ENCODE measurements at places on chromosomes 11 and 22. TPM values are rescaled to one million over a fixed set of nuclear protein-coding genes. Genes with fewer than 3 reads are reported as not detected.

Gene OR56A1
- not detected for total RNA-seq

- H3K4me1 ChIP-seq, result no peaks in the 10 kb centered on the region
- no peak for DNase-seq
- H3K27ac ChIP-seq, result no peak overlapping the region
- peaks cover 20% of the 10 kb centered on the region for H3K27me3 ChIP-seq
Measured at GRCh38 chr11:9104580-9104979, 13.2 kb upstream of the SCUBE2 start.

Gene KIRREL3
- total RNA-seq, result not detected

Gene NAP1L4
- 287 TPM for total RNA-seq

Gene B4GALNT4
- total RNA-seq, result 0.52 TPM

Gene CATSPERZ
- total RNA-seq, result not detected

Gene SAMM50
- total RNA-seq, result 50.7 TPM

Gene HOATZ
- total RNA-seq, result 0.37 TPM

DNA sequence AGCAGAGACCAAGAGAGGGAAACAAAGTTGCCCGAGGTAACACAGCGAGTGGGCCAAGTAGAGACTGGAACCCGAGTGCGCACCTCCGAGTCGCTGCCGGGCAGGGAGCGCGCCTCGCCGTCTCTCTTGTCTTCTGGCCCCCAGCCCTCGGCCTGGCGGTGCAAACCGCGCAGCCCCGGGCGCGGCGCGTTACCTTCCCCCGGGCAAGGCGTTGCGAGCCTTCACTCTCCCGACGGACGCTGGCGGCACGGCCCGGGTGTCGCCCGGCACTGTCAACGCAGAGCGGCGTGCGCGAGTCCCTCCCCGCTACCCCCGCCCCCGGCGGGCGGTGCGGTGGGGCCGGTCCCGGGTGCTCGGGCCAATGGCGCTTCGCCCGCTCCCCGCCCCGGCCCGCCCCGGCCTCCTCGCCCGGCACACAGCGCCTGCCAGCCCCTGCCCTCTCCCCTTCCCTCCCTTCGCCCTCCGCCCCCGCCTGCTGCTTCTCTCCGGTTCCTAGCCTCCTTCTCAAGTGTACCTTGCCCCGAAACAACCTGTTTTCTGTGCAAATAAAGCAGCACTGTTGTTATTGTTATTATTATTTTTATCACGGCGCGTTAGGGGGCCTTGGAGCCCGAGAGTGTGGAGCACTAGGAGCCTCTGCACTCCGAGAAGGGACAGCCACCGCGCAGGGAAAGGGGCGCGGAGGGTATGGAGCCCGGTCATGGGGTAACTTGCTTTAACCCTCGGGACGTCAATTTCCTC is at the start of gene SYTL2:
TSS of gene SYTL2 (minus strand) at position 271 of the 741 bp plus-strand sequence. CDS start 53,416 bp downstream, outside the sequence.
- H3K27ac ChIP-seq, result peak within 1 kb of the TSS; percentile 78
- H3K27me3 ChIP-seq, result peaks cover 20% of the 10 kb centered on the region
- no peaks in the 10 kb centered on the region for H3K36me3 ChIP-seq
- peak within 1 kb of the TSS; percentile 87 for H3K4me3 ChIP-seq

Gene KDM4D
- 0.90 TPM for total RNA-seq

DNA sequence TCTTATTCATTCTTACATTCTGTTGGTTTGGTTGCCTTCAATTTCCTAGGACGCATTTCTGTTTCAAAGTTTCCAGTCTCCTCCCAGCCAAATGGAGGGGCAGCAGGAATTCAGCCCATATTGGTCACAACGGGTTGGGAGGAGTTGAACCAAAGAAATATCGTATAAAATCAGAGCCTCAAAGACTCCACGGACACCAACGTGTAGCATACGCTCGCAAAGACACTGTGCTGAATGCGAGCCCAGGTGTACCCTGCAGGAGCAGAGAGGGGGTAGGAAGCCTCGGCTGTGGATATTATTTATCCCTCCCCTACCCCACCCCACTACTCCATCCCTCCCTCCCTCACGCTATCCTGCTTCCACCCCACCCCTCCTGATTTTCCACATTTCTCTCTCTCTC is 15.5 kb upstream of the CCND1 start:
- no peak for DNase-seq
- no peaks in the 10 kb centered on the region for H3K4me1 ChIP-seq
- peaks cover 21% of the 10 kb centered on the region for H3K27me3 ChIP-seq
- no peak overlapping the region for H3K4me3 ChIP-seq

DNA sequence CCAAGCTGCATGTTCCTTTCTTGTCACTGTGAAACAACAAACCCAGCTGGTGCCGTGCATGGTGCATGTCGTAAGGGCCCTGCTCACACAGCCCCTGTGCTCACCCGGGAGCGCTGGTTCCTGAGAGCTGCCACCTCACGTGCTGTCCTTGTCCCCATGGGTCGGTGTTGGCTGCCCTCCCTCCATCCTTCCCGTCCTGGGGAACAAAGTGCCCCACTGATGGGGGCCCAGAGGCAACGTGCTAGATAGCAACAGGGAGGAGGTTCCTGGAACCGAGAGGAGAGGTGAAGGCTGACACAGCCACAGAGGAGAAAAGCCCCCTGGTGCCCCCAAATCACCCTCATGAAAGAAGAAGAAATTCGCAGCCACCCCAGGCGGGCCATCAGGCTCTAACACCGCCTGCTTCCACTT is 56.6 kb upstream of the SLC22A12 start:
- H3K27me3 ChIP-seq, result peaks cover 13% of the 10 kb centered on the region
- H3K4me3 ChIP-seq, result no peak overlapping the region
- H3K4me1 ChIP-seq, result peaks cover 2% of the 10 kb centered on the region
- H3K27ac ChIP-seq, result no peak overlapping the region

GRCh38 chr11:128503245-128503991 is 83.9 kb downstream of the ETS1 start:
- peak overlapping the region; percentile 96 for H3K27ac ChIP-seq
- H3K27me3 ChIP-seq, result no peaks in the 10 kb centered on the region
- no peak for DNase-seq

DNA sequence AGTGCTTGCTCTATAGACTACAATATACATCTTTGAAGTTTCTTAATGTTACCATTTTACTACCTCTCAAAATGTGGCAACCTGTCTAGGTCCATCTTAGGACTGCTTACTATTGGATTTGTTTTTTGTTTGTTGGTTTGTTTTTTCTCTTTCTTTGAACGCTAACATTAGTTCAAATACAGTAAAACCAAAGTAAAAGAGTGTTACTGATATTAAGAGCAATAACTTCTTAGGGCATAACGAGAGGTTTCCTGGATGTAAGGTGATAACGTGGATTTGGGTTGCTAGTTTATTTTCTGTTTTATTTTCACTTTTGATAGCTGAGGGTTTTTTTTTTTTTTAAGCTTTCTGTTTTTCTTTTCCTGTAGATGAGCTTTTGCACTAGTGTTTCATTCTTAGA is 43.6 kb downstream of the TMEM135 start:
- peak overlapping the region; percentile 90 for H3K27ac ChIP-seq
- DNase-seq, result no peak
- peak overlapping the region; percentile 77 for H3K4me3 ChIP-seq
- peaks cover 33% of the 10 kb centered on the region for H3K36me3 ChIP-seq

DNA sequence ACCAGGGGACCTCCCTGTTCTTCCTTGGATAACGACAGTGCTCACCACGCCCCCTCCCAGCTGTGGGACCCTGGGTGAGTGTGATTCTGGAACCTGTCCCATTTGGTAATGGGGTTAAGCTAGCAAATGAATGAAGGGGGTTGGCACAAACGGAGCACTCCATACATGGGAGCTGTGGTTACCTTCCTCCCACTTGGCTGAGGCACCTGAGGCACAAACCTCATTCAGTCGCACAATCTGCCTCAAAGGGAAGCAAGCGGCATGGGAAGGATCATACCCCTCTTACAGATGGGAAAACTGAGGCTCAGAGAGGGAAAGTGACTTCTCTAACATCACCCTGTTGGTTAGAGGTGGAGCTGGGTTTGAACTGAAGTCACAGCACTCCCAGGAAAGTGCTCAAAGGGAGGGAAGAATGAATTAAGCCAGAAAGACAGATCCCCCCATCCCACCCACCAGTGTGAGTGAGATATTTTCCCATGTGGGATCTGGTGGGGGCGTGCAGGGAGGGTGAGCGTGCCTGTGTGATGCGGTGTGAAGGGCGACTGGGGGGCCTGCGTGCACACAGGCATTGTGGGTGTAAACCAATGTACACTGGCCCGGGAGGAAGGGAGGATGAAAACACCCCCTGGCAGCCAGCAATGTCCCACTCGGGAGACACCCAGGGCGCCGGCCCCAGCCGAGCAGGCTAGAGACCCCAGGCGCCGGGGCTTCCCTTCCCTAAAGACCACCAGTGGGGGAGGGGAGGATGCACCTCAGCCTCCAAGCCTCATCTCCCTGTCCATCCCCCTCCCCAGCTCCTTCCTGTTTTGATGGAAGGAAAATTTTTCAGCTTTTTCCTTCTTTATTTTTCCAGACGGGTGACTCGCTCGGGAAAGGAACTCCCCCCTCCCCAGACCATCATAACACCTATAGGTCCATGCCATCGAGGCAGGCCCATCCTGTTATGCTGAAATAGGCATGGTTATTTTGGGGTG is 8.0 kb upstream of the PDGFB start:
- DNase-seq, result no peak
- no peaks in the 10 kb centered on the region for H3K36me3 ChIP-seq
- H3K4me3 ChIP-seq, result no peak overlapping the region

All from activated CD8-positive, alpha-beta T cell treated with anti-CD3 and anti-CD28 coated beads, Interleukin-2, amount 10 ng/mL, durations not matched to agents 7 days and 5 days (primary cell).